ENCODE measurements at places on chromosomes 1 and 21. TPM values are rescaled to one million over a fixed set of nuclear protein-coding genes. Genes with fewer than 3 reads are reported as not detected.

DNA sequence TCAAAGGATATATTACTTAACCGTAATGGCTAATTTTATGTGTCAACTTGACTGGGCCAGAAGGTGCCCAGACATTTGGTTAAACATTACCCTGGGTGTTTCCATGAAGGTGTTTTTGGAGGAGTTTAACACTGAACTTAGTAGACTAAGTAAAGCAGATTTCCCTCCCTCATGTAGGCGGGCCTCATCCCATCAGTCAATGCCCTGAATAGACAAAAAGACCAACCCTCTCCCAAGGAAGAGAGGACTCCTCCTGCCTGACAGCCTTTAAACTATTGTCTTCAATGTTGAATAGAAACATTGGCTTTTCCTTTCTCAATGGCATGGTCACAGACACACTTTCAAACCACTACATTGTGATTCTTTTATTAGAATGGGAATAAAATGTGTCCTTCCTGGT is 121.9 kb downstream of the SETD4 start:
- no peak for DNase-seq

GRCh38 chr1:88678405-88678804 is 5.7 kb upstream of the PKN2 start:
- no peak for DNase-seq

- DNase-seq = no peak
These were observed 54.8 kb upstream of the GJA8 start for GRCh38 chr1:147847831-147848230.

DNA sequence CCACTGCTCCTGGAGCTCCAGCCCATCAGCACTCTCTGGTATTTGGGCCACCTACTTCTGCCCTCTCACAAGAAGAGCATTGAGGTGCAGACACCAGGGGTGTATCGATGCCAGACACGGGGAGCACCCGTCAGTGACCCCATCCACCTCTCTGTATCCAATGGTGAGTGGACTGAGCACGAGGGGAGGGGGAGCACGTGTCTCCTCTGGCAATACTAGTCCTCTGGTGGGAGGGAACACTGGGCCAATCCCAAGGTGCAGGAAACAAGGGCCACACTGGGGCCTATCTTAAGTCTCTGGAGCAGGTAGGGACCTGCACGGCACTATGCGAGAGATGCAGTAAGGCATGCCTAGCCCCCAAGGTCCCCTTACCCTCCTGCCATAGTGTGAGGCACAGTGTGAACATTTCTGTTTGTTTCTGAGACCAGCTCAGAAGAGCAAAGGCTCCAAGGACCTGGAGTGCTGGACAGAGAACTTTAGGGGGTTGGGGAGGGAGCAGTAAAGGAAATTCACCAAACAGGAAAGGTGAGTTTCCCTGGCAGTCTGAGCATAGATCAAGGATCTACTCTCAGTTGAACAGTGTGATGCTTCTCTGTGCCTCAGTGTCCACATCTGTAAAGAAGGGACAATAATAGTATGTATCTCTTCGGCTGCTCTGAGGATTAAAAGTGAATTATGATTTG is 2.3 kb downstream of the FCRLB start:
- no peak for DNase-seq

DNA sequence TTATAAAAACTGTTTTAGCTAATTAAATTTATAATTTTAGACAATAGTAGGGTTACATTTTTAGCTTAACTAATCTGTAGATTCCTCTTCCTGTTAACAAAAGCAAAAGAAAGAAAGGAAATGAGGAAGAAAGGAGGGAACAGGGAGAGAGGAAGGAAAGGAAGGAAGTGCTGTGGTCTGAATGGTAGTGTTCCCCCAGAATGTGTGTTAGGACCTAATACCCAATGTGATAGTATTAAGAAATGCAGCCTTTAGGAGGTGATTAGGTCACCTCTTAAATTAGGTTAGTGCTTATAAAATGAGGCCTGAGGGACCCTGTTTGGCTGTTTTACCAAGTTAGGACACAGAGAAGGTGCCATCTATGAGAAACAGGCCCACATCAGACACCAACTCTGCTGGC is 136.9 kb upstream of the SAMSN1 start:
- DNase-seq = no peak

- DNase-seq = no peak
These were observed 34.2 kb downstream of the GATAD2B start for GRCh38 chr1:153888533-153888932.

- DNase-seq = peak; percentile 48
These were observed 57.0 kb upstream of the TARBP1 start for GRCh38 chr1:234535763-234536515.

DNA sequence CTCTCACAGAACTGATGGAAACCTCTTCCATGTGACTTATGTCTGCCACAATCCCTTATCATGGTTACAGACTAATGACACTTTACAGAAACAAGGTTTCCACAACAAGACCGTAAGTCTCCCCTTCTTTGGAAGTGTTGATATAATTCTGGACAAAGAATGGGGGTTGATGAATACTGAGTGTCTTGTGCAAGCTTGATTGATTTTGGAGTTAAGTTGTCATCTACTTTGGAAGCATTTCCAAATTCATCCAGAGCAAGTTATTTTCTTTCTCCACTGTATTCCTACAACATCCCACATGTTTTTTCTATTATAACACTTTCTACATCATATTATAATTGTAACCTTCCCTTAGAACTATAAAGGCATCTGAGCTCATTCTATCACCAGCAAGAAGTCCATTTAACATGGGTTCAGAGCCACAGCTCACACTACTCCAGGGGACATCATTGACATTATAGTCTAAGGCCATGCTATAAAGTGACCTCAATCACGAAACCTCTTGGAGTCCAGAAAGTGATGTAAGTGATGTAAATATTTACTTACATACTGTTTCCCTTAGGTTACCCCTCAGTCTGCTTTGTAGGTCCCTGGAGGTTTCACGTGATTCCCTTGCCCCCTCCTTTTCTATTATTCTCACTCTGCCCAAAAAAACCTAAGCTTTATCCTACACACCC is 125.7 kb upstream of the PBX1 start:
- no peak for DNase-seq

GRCh38 chr1:53510215-53510614 is 51.0 kb downstream of the DMRTB1 start:
- no peak for DNase-seq

- no peak for DNase-seq
These were observed 213.1 kb upstream of the CAMK1G start for GRCh38 chr1:209370241-209370995.

GRCh38 chr1:41319106-41319755 is 42.0 kb upstream of the FOXO6 start:
- DNase-seq = no peak

- DNase-seq = no peak
These were observed 45.1 kb upstream of the GUCA2A start for GRCh38 chr1:42209526-42210251.

GRCh38 chr1:191490303-191490702 is 668.0 kb upstream of the RGS18 start:
- DNase-seq = no peak

GRCh38 chr1:40802078-40802741 is 18.6 kb downstream of the KCNQ4 start:
- DNase-seq = no peak

DNA sequence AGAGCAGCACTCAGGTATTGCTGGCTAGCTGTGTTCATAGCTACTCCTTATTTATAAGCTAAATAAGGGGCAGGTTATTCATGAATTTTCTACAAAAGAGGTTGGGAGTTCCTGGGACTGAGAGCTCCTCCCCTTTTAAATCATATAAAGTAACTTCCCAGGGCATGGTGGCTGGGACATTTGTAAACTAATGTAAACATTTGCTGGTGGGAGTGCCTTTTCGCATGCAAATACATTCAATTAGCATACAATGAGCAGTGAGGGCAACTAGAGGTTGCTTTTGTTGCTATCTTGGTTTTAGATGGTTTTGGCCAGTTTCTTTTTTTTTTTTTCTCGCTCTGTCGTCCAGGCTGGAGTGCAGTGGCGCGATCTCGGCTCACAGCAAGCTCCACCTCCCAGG is 43.4 kb downstream of the GNPAT start:
- no peak for DNase-seq

GRCh38 chr1:88378560-88378959 is 305.5 kb upstream of the PKN2 start:
- no peak for DNase-seq

GRCh38 chr1:24875991-24876506 is 54.0 kb downstream of the RUNX3 start:
- DNase-seq = peak; percentile 8

The SLC16A4 gene
- total RNA-seq = 16.5 TPM

The FHAD1 gene
- not detected for total RNA-seq

The SLC37A1 gene
- total RNA-seq = 3.5 TPM

The ILDR2 gene
- total RNA-seq = 1.3 TPM

The OR14K1 gene
- not detected for total RNA-seq
